ENCODE measurements at places on chromosomes 6 and 20. TPM values are rescaled to one million over a fixed set of nuclear protein-coding genes. Genes with fewer than 3 reads are reported as not detected.

Gene SLC26A8
- not detected for total RNA-seq

Gene IL22RA2
- not detected for total RNA-seq

Gene MYH7B
- not detected for total RNA-seq

Gene BPIFB4
- total RNA-seq: not detected

Gene CLPSL1
- total RNA-seq: not detected

Measured in smooth muscle cell of the umbilical artery (primary cell).